ENCODE measurements at places on chromosomes 11 and 22.

DNA sequence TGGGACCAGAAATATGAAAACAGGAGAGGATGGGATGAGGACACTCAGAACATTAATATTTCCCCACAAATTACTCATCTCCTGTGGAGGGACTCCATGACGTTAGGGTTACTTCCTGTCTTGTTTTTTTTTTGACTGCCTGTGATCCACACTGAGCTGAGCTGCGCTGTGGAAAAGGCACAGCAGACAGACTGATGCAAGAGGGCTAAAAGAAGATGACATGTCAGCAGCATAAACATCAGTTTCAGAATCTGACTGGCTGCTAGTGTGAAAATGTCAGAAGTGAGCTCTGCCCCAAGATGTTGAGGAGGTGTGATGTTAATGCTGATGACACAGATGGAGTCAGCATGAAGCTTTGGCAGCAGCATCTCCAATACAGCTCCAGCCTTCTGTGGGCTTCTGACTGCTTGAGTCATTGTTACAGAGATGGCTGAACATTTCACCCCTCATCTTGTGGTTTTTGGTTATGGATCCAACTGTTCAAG is 286.8 kb downstream of the BLID start:
- DNase-seq = no peak

DNA sequence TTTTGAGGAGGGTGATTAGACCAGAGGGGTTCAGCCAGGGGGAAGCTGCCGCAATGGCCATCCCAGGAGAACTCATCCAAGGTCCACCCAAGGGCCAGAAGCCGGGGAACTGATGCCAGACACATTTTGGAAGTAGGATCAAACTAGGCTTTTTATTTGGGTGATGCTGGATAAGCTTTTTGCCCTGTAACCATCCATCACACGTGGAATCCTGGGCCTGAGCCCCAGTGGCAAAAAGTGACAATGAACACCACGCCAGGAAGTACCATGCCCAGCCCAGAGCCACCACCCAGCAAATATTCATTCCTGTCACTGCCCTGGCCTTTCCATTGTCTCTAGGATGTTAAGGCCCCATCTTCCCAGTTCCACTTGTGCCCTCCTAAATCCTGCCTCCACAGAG is 85.9 kb downstream of the ZC3H12C start:
- no peak for DNase-seq

DNA sequence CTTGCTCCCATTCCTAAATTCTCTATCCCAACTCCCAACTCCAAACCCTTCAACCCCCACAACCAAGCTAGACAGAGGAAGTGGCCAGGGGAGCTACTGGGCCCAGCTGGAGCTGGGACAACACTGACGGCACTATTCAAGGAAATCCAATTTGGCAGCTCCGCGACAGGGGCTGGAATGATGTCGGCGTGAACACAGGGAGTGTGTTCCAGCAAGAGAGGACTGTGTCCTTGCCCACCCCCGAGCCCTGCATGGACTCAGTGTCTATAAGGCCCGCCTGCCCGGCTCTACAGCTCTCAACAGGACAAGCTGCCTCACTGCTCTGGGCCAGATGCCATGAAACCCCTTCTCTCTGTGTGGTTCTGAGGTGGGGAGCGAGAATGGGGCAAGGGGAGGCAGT is 11.3 kb downstream of the PCSK7 start:
- no peak for DNase-seq

- no peak for DNase-seq
Observed at GRCh38 chr11:2555891-2556290, 111.1 kb downstream of the KCNQ1 start.

- no peak for DNase-seq
Observed at GRCh38 chr11:5807580-5807979, 1.1 kb upstream of the OR52N2 start.

- no peak for DNase-seq
Observed at GRCh38 chr11:12989428-12990161, 19.5 kb upstream of the RASSF10 start.

DNA sequence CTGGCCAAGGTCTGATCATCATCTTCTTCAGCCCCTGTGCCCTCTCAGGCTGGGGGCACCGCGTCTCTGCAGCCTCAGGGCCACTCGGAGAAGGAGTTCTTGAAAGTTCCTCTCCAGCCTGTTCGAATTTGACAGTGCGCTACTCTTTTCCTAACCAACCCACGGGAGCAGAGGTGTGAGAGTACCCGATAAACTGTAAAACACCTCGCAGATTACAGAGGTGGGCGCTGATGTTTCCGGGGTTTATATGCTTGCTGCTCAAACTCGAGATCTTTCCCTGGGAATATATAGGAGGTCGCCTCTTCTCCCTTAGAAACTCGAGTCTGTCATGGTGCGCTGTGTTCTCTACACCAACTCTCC is 515 bp downstream of the CTR9 start:
- no peak for DNase-seq

- DNase-seq = no peak
Observed at GRCh38 chr11:35007277-35007676, 90.9 kb downstream of the PDHX start.

- no peak for DNase-seq
Observed at GRCh38 chr11:24091594-24091993, 405.3 kb upstream of the LUZP2 start.

DNA sequence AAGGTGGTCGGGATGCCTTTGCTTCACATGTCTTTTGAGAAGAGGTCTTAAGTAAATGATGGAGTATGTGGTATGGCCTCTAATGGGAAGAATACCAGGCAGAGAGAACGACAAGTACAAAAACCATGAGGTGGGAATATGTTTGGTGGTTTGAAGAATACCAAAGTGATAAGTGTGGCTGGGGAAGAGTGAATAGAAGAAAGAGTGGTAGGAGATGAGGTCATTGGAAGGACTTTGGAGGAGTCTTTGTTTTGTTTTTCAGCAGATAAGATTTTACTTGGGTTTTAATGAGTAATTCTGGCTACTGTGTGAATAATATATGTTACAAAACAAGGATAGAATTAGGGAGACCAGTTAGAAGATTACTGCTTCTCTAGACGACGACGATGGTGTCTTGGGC is 515.4 kb downstream of the RAB38 start:
- DNase-seq = no peak

- no peak for DNase-seq
Observed at GRCh38 chr11:114162719-114163123, 103.2 kb downstream of the ZBTB16 start.

GRCh38 chr11:62974848-62975522 is 9.8 kb downstream of the SLC22A6 start:
- DNase-seq = no peak

DNA sequence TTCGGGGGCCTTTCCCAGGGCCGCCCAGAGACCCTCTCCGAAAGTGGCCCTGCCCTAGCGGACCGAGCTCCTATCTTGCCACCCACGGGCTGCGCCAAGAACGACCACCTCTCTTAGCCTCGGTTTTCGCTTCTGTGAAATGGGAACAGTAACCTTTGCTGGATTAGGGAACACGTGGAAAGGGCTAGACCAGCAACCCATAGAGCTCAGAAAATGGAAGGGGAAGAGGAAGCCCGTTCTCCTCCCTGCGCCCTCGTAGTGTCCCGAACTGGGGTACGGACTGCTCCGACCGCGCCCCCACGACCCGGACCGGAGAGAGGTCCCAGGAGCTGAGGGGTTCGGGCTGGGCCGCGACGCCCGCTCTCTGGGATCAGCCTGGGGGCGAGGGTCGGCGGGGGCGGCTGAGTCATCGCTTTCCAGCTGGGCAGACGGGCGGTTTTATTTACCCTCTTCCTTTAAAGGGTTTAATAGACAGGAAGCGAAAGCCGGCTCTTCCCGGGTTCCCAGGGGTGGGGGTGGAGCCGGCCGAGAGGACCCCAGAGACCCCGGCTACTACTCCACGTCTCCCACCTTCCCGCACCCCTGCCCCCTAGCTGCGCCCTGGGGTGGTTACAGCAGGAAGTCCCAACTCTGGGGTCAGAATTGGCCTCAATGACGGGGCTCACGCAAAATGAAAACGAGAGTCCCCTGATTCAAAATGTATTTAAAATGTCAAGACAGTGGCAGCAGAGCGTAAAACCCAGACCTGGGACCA is 907 bp upstream of the PHLDA2 start:
- no peak for DNase-seq

DNA sequence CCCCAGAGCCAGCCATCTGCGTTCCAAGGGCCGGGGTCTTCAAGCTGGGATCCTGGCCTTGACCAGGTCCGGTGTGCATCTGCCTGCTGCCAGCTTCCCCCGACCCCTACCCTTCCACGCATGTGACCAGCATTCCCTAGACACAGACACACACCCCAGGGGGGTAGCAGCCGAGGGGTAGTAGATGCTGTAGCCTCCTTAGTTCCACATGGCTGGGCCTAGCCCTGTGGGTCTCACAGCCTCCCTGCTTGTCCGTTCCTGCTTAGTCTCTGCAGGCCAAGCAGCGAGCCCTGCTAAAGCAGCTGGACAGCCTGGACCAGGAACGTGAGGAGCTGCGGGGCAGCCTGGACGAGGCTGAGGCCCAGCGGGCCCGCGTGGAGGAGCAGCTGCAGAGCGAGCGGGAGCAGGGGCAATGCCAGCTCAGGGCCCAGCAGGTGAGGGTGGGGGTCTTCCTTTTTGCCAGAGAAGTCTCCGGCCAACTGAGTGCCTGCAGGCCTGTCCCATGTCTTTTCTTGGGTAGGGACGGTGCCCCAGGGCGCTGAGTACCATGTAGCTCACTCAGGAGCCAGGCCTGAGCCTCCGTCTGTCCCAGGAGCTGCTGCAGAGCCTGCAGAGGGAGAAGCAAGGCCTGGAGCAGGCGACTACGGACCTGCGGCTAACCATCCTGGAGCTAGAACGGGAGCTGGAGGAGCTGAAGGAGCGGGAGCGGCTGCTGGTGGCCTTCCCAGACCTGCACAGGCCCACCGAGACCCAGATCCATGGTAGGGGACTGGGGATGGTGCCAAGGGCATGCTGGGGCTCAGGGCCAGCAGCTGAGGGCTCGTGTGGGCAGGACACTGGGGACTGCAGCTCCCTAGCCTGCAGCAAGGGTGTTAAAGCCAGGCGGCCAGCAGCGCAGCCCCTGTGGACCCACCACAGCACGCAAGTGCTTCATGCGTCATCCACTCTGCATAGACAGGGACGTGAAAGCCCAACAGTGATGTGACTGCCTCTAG is 13.6 kb downstream of the RNF215 start:
- no peak for DNase-seq

All from NCI-H1417 treated with DMSO at 0.1 percent for 48 hours (cell line).